ENCODE measurements at places on chromosomes 4 and X.

DNA sequence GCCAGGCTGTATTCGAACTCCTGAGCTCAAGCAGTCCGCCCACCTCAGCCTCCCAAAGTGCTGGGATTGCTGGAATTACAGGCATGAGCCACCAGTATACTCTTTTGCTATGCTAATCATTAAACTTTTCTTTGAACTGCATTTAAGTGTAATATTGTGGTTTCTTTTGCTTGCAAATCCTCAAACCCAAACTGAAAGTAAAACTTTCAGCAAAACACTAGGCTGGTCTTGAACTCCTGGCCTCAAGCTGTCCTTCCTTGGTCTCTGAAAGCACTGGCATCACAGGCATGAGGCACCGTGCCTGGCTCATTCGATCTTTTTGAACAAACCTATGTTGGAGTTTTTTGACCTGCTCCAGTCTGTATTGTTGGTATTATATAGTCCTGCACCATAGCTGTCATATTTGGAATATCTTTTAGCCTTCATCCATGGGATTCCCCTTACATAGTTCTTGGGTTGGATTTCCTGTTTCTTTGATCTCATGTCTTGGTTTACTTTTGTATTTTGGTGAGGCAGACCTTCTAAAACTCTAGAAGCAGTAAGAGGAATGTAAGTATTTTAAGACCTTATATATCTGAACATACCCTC is 34.1 kb downstream of the MOB1B start:
- no peak for DNase-seq

DNA sequence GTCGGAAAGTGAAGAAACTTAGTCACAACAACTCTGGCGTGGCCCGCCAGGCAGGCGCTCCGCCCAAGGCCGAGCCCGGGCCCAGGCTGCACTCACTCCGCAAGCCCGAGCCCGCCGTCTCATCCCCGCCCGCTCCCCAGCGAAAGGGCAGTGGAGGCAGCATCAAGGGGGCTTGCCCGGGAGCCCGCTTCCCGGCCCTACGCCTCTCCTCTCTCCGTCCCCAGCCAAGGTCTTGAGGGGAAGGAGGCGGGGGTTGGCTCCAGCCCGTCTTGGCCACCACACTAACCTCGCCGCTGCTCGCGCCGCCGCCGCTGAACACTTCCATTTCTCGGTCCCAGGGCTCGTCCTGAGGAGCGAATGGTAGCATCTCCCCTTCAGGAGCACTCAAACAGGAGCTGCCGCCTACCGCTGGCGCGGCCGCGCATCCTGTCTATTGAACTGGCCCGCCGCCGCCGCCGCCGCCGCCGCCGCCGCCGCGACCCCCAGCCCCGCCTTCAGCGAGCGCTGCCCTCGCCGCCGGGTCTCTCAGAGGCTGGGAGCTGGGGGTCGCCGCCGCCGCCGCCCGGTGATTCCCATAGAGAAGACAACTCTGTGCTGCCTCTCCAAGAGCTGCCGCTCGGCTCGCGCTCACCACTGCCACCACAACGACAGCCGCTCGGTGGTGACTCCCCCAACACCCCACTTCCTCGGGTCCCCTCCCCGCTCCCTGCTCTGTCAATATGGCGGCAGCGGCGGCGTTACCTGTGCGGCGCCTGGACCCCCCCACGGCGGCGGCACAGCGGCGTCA is at the start of gene RPS6KA6:
RPS6KA6 (minus strand) TSS at position 667 of the 787 bp plus-strand sequence; CDS start at position 367, 300 bp downstream.
- no peak for DNase-seq

- no peak for DNase-seq
Measured at GRCh38 chrX:11137543-11138139, 26.5 kb downstream of the HCCS start.

- no peak for DNase-seq
Measured at GRCh38 chrX:129523079-129523911, at the start of gene SMARCA1. Gene SMARCA1 (minus strand): TSS chrX:129523490. CDS start chrX:129523370, 120 bp downstream.

DNA sequence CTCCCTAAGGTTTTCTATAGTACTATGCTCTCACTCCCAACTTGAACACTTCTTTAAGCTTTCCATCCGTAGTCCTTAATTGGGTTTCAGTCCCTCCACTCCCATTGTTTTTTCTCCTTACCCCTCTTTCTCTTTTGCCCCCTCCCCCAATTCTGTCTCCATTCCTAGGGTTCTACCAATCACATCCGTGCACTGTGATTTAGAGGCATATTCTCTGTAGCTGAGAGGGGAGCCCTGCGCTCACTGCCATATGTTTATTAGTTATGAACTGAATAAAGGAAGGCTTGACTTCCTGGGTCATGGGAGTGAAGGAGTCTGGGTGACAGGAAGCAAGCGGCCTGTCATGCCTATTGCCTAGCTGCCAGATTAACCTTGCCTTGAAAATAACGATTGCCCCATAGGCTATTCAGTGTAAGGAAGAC is 471 bp downstream of the MCTS1 start:
- DNase-seq = peak; percentile 9

- no peak for DNase-seq
Measured at GRCh38 chrX:16585486-16586376, 64.2 kb upstream of the S100G start.

DNA sequence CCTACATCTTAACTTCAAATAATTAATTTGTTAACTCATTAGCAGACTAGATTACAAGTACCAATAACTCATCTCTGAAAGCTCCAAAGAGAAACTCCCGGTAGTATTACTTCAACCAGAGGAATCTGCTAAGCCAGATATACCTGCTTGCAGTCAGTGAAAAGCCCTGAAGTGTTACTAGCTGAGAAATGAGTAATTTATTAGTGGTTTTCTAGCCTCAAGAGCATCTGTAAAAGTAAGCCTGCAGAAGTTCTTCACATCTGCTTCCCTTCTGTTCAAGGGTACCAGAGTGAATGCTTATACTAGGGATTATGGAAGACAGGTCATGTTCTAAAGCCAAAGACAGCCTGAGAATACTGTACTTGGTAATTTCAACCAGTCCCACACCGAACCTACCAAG is 34.7 kb downstream of the IRS4 start:
- no peak for DNase-seq

DNA sequence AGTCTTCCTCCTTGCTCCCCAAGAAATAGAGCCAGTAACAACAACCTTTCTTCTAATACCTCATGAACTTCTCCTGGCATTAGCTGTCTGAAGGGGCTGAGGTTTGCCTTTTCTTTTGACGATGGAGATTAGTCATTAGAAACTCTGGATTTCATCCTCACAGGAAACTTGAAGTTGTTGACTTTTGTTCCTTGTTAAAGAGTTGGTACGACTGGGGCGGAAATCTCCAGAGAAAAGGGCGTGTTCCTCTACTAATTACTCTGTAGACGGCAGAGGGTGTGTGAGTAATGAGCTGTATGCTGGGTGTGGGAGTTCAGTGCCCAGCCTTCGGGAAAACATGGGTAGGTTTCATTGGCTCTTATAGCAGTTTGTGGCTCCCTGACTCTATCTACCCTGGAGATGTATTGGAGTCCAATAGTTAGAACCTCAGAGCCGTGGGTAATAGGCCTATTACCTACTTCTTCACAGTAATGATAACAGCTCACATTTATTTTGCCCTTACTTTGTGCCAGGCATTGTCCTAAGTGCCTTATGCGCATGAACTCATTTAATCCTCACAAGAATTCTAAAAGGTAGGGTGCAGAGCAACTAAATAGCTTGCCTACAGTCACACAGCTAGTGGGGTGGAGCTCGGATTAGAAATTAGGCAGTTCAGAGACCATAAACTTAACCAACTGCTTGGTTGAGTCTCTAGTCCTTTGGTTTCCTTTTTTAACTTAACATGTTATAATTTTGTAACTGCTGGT is 23.4 kb downstream of the TMEM164 start:
- no peak for DNase-seq

DNA sequence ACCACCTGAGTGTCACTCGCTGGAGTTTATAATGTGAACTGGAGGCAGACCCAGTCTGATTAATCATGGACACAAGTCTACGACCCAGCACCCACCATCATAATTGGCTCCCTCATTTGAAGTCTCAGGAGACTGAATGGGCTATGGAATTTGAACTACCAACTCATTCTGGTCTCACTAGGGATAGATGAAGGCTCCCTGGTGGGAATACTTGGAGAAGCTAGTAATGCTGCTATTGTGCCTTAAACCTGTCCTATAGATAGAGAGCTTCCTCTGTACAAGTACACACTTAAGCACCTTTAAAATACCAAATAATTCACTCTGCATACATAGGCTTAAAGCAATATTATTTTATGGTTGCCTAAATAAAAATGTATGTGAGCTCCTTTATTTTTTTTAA is 90.8 kb upstream of the SMARCAD1 start:
- DNase-seq = no peak

- no peak for DNase-seq
Measured at GRCh38 chr4:157574606-157575005, 354.1 kb downstream of the GRIA2 start.

- no peak for DNase-seq
Measured at GRCh38 chr4:1572964-1573720, 111.0 kb downstream of the FAM53A start.

- DNase-seq = no peak
Measured at GRCh38 chr4:98771959-98772632, 113.7 kb upstream of the TSPAN5 start.

DNA sequence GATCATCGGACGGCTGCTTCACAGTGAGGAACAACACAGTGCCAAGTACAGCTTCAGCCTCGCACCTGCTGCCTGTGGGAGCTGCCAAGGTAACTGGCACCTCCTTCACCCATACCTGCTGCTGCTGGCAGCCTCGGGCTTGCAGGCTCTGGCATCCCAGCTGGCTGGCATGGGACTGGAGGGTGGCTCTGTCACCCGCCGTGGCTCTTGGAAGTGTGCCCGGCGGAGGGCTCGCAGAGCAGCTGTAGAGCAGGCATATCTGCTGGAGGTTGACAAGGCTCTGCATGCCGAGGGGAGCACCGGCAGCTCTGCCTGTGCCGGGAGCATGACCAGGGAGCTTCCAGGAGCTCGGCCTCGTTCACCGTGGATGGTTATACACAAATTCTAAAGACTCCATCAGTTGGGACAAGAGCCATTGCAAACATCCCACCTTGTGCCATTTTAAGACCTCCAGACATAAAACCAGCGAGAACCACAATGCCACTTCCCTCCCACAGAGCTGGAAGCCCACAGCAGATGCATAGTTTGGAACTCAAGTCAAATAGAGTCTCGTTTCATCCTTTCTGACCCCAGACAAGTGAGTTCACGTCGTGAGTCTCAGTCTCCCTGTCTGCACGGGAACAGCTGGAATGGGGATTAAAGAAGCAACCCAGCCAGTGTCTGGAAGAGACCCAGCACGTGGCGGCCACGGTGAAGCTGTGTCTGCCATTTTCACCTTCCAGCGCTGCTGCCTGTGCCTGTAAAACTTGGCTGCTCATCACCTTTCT is 84.3 kb upstream of the PSAPL1 start:
- no peak for DNase-seq

DNA sequence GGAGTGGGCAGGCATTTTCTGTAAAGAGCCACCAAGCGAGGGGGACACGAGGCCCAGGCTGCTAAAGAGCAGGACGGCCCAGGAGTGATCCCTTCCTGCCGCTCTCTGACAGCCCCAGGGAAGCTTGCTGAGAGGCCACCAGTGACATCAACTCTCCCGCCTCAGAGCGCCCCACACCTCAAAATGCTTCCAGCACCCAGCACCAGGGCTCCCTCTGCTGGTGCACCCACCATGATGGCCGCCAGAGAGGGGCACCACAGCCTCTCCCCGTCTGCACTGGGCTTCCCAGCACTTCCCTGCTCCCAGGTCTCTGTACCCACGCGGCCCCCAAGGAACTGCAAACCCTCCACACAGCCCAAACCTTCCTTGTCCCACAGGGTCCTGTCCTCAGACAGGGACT is 40.4 kb downstream of the GAK start:
- no peak for DNase-seq

- DNase-seq = no peak
Measured at GRCh38 chr4:40489961-40490360, 139.7 kb downstream of the RBM47 start.

DNA sequence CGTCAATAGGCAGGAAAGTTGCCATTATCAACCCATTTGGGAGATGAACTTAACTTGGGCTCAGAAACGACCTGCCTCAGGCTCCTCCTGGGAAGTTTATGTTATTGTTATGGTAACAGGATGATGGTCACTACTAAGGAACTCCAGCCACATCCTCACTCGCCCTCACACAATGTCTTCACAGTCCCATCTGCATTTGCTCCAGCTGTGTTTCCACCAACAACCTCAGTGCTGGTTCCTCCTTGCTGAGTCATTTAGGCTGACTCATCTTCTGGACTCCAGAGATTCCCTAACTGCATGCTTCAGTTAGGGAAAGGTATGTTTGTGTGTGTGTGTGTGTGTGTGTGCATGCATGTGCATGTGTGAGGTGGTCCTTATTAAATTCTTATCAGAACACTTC is 293.4 kb upstream of the BOD1L1 start:
- DNase-seq = no peak

GRCh38 chr4:10743357-10743756 is 58.8 kb upstream of the CLNK start:
- no peak for DNase-seq

- DNase-seq = no peak
Measured at GRCh38 chr4:66736606-66737005, 808.7 kb downstream of the CENPC start.

- no peak for DNase-seq
Measured at GRCh38 chrX:35868501-35868900, 51.0 kb upstream of the CFAP47 start.

DNA sequence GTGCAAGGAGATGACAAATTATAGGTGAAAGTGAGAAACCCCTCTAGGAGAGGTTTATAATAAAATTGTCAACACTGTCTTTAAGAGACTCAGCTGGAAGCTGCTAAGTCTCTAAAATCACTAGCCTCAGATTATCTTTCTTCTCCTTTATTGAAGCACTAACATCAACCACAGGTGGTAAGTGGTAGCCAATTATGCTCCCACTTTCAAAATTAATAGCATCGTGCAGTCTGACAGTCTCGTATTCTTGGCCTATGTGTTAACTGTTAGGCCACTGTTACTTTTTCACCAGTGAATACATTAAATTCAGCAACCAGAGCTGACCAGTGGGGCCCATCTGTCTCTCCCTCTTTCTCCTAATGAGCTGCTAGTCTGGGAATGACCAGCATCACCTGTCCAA is 674.1 kb downstream of the RAPGEF2 start:
- no peak for DNase-seq

GRCh38 chr4:168766604-168767316 is 243.3 kb downstream of the CBR4 start:
- DNase-seq = no peak

GRCh38 chr4:160523231-160523630 is 1420.4 kb downstream of the RAPGEF2 start:
- DNase-seq = no peak

- no peak for DNase-seq
Measured at GRCh38 chrX:110449312-110449711, 90.7 kb downstream of the RTL9 start.

- DNase-seq = no peak
Measured at GRCh38 chrX:19904778-19905367, 17.5 kb upstream of the SH3KBP1 start.

- DNase-seq = no peak
Measured at GRCh38 chr4:173243321-173243720, 74.7 kb downstream of the GALNT7 start.

- no peak for DNase-seq
Measured at GRCh38 chr4:126738926-126739325, 893.8 kb upstream of the INTU start.

Measured in T follicular helper cell (primary cell).